ENCODE measurements at places on chromosomes 7 and 10.

DNA sequence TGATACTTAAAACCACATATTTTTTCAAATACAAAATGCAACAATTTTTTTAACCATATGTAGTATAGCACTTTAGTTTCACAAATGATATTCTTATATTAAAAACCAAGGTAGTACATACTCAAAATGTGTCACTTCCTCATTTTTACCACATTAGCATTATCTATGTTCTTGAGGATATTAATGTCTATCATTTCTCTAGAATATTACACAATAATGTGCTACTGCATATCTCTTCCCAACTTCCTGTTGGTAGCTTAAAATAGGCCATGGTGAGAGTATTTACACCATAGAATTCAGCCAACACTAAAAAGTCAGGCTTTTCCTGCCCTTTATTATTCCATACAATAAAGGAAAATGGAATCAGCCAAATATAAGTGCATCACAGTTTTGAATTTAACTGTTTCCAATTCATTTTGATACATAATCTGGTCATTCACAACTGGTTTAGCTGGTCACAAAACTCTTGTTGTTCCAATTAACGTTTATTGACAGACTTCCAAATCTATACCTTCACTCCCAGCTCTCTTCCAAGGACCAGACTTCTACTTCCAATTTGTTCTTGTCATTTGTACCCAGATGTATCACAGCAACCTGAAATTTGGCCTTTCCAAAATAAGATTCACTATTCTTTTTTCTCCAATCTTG, 20.0 kb upstream of the LRRC17 start:
- no peak for DNase-seq

GRCh38 chr7:151745706-151746105, 131.2 kb downstream of the PRKAG2 start:
- no peak for DNase-seq

GRCh38 chr7:112080441-112080840, 125.8 kb downstream of the DOCK4 start:
- no peak for DNase-seq

GRCh38 chr7:123715198-123715597, 33.6 kb downstream of the WASL start:
- no peak for DNase-seq

- DNase-seq = no peak
These were observed 36.5 kb downstream of the DDIT4 start for GRCh38 chr10:72310241-72310633.
